ENCODE measurements at places on chromosomes 2 and 18. TPM values are rescaled to one million over a fixed set of nuclear protein-coding genes. Genes with fewer than 3 reads are reported as not detected.

NT5DC4 gene
- not detected for total RNA-seq

AKAIN1 gene
- total RNA-seq: not detected

CFC1 gene
- not detected for total RNA-seq

SPC25 gene
- 0.34 TPM for total RNA-seq

DNA sequence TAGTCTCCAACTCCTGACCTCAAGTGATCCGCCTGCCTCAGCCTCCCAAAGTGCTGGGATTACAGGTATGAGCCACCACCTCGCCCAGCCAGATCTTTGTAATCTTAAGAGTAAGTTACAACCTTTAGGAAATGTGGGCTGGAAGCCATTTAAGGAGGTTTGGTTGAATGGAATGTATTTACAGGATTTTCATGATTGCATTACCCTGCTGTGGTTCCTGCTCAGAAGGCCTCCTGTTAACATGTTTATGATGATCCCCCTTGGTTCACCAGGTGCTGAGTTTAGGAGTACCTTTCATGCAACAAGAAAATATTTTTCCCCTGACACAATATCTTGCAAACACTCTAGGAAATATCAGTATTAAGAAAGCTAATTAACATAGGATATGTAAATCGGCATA lies 187.4 kb upstream of the SH3BP4 start:
- no peaks in the 10 kb centered on the region for H3K36me3 ChIP-seq
- no peaks in the 10 kb centered on the region for H3K27me3 ChIP-seq
- no peak for DNase-seq

- no peak overlapping the region for H3K27ac ChIP-seq
- no peak overlapping the region for H3K4me3 ChIP-seq
- no peaks in the 10 kb centered on the region for H3K27me3 ChIP-seq
- H3K4me1 ChIP-seq: no peaks in the 10 kb centered on the region
- no peak for DNase-seq
These were observed 396.9 kb upstream of the NXPH2 start for GRCh38 chr2:139177041-139177440.

GRCh38 chr2:127681288-127681804 lies 6.0 kb upstream of the LIMS2 start:
- no peak overlapping the region for H3K27ac ChIP-seq

- no peak for DNase-seq
- no peak overlapping the region for H3K4me3 ChIP-seq
- H3K36me3 ChIP-seq: no peaks in the 10 kb centered on the region
- H3K27me3 ChIP-seq: no peaks in the 10 kb centered on the region
- no peaks in the 10 kb centered on the region for H3K4me1 ChIP-seq
These were observed 34.2 kb upstream of the FAM98A start for GRCh38 chr2:33633315-33633714.

DNA sequence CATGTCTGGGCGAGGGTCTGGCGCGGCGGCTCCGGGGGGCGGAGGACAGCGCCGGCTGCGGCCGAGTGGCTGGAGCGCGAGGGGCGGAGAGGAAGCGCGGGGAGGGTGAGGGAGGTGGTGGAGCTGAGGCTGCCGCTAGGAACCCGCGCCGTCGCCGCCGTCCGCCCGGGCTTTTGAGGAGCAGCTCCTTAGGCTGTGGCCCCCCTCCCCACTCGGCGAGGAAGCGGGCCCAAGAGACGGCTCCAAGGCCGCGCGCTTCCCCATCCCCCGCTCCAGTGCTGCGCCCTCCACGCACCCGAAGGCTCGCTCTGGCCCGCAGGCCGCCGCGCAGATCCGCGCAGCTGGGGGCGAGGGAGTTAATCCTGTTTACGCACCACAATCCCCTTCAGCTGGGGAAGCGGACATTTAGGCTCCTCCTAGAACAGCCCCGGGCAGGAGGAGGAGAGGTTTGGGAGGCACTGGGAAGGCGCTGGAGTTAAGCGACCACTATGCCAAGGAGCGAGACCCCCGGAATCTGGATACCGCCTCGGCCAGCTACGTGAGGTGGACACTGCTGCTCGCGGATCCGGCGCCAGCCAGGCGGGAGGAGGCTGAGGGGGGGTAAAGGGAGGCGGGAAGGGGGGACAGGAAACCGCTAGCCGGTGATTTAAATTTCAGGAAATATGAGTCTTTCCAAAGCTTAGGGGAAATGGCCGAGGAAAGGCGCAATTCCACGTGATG lies at the start of gene CNRIP1:
TSS of gene CNRIP1 (minus strand) at position 552 of the 720 bp plus-strand sequence. CDS start at position 3, 549 bp downstream.
- no peaks in the 10 kb centered on the region for H3K36me3 ChIP-seq
- DNase-seq: peak; percentile 87
- H3K27me3 ChIP-seq: no peaks in the 10 kb centered on the region
- H3K4me3 ChIP-seq: peak within 1 kb of the TSS; percentile 64
- peaks cover 5% of the 10 kb centered on the region for H3K4me1 ChIP-seq

- no peaks in the 10 kb centered on the region for H3K27me3 ChIP-seq
- no peak overlapping the region for H3K4me3 ChIP-seq
- DNase-seq: no peak
- H3K4me1 ChIP-seq: peaks cover 13% of the 10 kb centered on the region
- H3K27ac ChIP-seq: no peak overlapping the region
These were observed 52.6 kb downstream of the SH3BP4 start for GRCh38 chr2:235004329-235004903.

GRCh38 chr2:171416009-171416926 lies 17.5 kb downstream of the METTL8 start:
- H3K27ac ChIP-seq: no peak overlapping the region
- peaks cover 3% of the 10 kb centered on the region for H3K4me1 ChIP-seq
- no peaks in the 10 kb centered on the region for H3K36me3 ChIP-seq
- H3K4me3 ChIP-seq: no peak overlapping the region
- no peaks in the 10 kb centered on the region for H3K27me3 ChIP-seq
- DNase-seq: peak; percentile 83

GRCh38 chr2:189514104-189514503 lies 66.5 kb downstream of the SLC40A1 start:
- H3K27ac ChIP-seq: peak overlapping the region; percentile 65
- no peaks in the 10 kb centered on the region for H3K36me3 ChIP-seq
- no peak overlapping the region for H3K4me3 ChIP-seq
- H3K27me3 ChIP-seq: no peaks in the 10 kb centered on the region

GRCh38 chr2:58081000-58081399 lies 34.4 kb downstream of the VRK2 start:
- no peak overlapping the region for H3K4me3 ChIP-seq
- H3K36me3 ChIP-seq: no peaks in the 10 kb centered on the region
- no peaks in the 10 kb centered on the region for H3K4me1 ChIP-seq
- H3K27me3 ChIP-seq: no peaks in the 10 kb centered on the region
- DNase-seq: no peak
- no peak overlapping the region for H3K27ac ChIP-seq

DNA sequence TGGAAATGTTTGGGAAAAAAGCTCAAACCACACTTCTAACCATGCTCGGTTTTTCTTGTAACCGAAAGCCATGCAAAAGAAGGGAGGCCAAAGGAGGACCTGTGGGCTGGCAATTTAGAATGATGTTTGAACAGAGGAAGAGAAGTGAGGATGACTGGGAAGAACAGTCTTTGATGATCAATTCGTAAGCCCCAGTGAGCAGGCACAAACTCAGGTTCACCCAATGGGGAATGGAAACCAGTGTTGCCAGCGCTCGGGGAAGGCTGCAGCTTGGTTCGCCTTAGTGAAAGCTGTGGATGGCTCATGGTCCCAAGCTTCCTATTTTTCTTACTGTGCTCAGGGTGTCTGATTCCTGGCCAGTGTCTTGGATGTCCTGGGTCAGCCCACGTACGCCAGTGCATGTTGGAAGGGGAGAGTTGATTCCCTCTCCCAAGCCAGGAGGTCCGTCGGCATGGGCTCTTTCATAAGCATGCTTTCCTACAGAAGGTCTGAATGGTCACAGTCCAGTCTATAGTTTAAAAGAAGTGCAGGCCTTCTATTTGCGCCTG lies 79.2 kb downstream of the VAPA start:
- H3K4me3 ChIP-seq: no peak overlapping the region
- H3K27me3 ChIP-seq: no peaks in the 10 kb centered on the region
- no peak for DNase-seq
- peaks cover 11% of the 10 kb centered on the region for H3K4me1 ChIP-seq
- no peak overlapping the region for H3K27ac ChIP-seq
- no peaks in the 10 kb centered on the region for H3K36me3 ChIP-seq

GRCh38 chr2:13770279-13770678 lies 862.2 kb upstream of the LRATD1 start:
- no peaks in the 10 kb centered on the region for H3K36me3 ChIP-seq
- no peaks in the 10 kb centered on the region for H3K4me1 ChIP-seq
- H3K27ac ChIP-seq: no peak overlapping the region
- no peaks in the 10 kb centered on the region for H3K27me3 ChIP-seq

- H3K4me3 ChIP-seq: no peak overlapping the region
- DNase-seq: no peak
- no peaks in the 10 kb centered on the region for H3K27me3 ChIP-seq
- no peaks in the 10 kb centered on the region for H3K36me3 ChIP-seq
These were observed 410.3 kb downstream of the PID1 start for GRCh38 chr2:228860601-228861285.

GRCh38 chr2:37337620-37338280 lies 6.7 kb upstream of the QPCT start:
- H3K4me3 ChIP-seq: no peak overlapping the region
- H3K36me3 ChIP-seq: no peaks in the 10 kb centered on the region
- H3K27me3 ChIP-seq: no peaks in the 10 kb centered on the region
- no peak overlapping the region for H3K27ac ChIP-seq
- no peak for DNase-seq
- H3K4me1 ChIP-seq: no peaks in the 10 kb centered on the region

- no peaks in the 10 kb centered on the region for H3K27me3 ChIP-seq
- H3K27ac ChIP-seq: peak overlapping the region; percentile 32
- H3K4me3 ChIP-seq: no peak overlapping the region
- peaks cover 4% of the 10 kb centered on the region for H3K4me1 ChIP-seq
- H3K36me3 ChIP-seq: no peaks in the 10 kb centered on the region
These were observed 566.4 kb downstream of the ZEB2 start for GRCh38 chr2:143953451-143954030.

- DNase-seq: no peak
- H3K4me1 ChIP-seq: no peaks in the 10 kb centered on the region
- no peak overlapping the region for H3K27ac ChIP-seq
- no peaks in the 10 kb centered on the region for H3K27me3 ChIP-seq
These were observed 793.4 kb downstream of the SATB2 start for GRCh38 chr2:198664321-198664720.

DNA sequence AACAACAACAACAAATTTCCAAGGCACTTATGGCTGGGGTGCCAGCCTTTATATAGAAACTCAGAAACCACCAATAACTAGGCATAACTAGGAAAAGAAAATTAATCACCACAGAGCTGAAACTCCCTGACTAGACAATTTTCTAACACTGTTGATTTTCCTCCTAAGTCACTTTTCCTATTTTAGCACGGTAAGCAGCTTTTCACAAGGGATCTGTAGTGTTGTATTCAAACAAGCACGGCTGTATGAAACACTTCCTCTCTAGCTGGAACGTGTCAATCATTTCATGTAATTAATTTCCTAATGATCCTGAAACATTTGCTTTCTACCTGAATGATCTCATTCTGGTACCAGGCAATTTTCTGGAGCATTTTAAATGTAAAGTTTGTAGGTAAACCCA lies 645.0 kb downstream of the IRS1 start:
- no peaks in the 10 kb centered on the region for H3K27me3 ChIP-seq
- DNase-seq: no peak
- no peaks in the 10 kb centered on the region for H3K36me3 ChIP-seq
- peaks cover 4% of the 10 kb centered on the region for H3K4me1 ChIP-seq
- no peak overlapping the region for H3K27ac ChIP-seq
- no peak overlapping the region for H3K4me3 ChIP-seq

DNA sequence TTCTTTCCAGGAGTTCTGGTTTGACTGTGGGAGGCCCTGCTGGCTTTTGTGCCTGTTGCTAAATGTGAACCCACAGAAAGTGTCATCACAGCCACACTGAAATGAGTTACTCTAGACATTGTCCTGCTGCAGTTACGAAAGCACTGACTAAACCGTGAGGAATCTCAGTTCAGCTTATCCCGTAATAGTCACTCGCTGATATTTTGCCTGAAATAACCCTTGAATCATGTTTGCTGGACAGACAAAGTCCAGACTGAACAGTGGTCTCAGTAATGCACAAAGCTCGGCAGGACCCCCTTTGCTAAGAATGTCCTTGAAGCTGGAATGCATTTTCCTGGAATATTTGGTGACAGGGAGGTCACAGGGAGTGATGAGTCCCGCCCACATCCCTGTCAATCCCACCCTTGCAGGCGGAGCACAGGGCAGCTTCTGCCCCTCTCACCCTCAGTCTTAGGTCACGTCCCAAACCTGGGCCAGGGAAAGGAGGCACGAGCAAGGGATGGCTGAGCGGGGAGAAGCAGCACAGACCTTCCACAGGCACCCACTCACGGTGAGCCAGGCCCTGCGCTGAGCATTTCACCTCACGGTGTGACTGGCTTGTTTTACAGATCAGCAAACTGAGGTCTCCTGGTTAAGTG lies 53.4 kb downstream of the ADI1 start:
- H3K27me3 ChIP-seq: no peaks in the 10 kb centered on the region
- no peak overlapping the region for H3K4me3 ChIP-seq
- no peaks in the 10 kb centered on the region for H3K36me3 ChIP-seq
- no peak for DNase-seq
- H3K4me1 ChIP-seq: peaks cover 11% of the 10 kb centered on the region

DNA sequence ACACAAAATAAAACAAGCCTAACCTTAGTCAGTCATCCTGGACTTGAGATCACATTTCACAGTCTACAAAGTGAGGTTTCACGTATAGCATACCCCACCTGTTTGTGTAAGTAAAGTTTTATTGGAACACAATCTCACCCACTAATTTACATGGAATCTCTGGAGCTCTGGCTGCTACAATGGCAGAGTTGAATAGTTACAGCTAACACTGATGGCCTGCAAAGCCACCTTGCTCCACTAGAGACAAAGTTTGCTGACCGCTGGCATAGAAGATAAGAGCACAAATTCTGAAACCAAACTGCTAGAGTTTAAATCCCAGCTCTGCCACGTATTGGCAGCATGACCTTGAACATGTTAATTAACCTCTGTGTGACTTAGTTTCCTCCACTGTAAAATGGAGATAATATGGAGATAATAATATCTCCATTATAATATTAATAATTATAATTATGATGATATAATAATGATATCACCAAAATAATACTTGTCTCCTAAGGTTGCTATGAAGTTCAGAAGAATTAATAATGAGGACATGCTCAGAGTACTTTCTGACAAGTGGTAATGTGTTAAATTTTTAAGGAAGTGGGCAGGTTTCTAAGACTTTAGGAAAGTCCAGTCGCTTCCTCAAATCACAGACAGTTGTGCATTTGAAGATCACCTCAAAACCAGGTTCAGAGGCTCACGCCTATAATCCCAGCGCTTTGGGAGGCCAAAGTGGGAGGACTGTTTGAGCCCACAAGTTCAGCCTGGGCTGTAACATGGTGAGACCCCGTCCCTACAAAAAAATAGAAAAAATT lies 204.6 kb downstream of the SH3RF3 start:
- no peak for DNase-seq
- peaks cover 13% of the 10 kb centered on the region for H3K4me1 ChIP-seq
- no peaks in the 10 kb centered on the region for H3K36me3 ChIP-seq
- H3K4me3 ChIP-seq: no peak overlapping the region

DNA sequence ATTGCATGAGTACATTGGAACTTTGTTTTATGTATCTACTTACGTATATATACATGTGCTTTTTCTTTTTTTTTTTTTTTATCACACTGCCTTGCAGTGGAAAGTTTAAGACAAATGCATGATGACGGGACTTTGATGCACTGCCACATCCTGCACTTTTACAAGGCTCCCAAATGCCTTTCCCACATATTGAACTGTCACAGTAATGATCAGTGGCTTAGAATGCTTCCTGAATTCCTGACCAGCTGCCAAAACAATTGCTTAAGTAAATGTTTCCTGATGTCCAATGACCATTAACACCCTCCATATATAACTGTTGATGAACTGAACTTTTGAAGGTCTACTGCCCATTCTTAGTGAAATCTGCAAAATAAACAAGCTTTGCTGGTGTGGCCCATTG lies 60.2 kb downstream of the LYPD6B start:
- no peak for DNase-seq
- no peaks in the 10 kb centered on the region for H3K4me1 ChIP-seq

Measured in ovary (tissue), 10 donors.